ENCODE measurements at places on chromosomes 1 and 21.

DNA sequence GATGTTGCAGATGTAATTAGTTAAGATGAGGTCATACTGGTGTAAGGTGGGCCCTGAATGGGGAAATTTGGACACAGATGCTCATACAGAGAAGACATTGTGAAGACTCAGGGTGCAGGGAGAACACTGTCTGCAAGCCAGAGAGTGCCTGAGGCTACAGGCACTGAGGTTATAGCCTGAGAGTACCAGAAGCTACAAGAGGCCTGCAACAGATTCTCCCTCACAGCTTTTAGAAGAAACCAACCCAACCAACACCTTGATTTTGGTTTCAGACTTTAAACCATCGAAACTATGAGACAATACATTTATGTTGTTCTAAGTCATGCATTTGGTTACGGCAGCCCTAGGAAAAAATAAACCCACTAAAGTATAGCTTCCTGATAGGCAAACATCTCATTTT is 321.7 kb upstream of the USP25 start:
- DNase-seq = no peak

GRCh38 chr1:10161541-10162290 is 48.7 kb upstream of the KIF1B start:
- DNase-seq = peak; percentile 56

GRCh38 chr1:20575541-20576336 is 13.2 kb upstream of the CDA start:
- DNase-seq = no peak

DNA sequence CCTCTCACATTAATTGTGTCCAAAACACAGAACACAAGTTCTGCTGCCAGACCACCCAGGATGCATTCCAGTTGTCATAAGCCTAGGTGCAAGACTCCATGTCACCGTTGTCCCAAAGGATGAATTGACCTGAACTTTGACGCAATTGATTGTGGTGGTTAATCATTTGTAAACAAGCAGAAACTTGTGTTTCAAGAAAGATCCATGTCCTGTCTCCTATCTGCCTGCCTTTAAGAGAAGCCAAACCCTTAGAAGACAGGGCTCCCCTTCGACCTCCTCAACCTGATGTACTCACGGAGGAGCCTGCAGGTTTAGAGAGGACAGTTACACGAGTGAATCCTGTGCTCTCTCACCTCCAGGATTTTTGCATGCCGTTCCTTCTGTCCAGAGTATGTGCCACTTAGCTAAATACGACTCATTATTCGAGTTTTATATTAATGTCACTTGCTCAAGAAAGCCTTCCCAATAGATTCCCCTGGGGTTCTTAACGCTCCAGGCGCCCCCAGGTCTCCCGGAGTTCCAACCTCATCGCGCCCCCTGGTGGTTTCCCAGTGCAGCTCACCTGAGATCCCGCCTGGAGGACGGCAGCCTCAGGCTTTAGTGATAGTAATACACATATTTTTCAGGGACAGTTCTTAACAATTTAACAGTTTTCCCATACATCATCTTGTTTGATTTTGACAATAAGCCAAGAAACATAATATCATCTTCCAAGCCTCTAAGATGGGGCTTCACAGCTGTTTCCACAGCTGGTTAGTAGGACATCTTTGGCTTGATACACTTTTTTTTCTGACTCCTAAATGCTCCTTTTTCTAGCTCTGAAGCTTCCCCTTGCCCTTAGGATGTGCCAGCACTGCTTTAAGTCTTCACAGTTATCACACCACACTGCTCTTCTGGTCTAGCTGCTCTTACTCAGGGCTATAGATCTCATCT is 2.4 kb upstream of the C8B start:
- DNase-seq = no peak

- no peak for DNase-seq
Measured at GRCh38 chr1:35062518-35063196, 16.5 kb upstream of the ZMYM1 start.

- no peak for DNase-seq
Measured at GRCh38 chr1:22971161-22971560, 1.5 kb downstream of the LACTBL1 start.

- DNase-seq = no peak
Measured at GRCh38 chr1:33234131-33234530, 22.2 kb upstream of the ZNF362 start.

GRCh38 chr1:182430263-182431068 is 19.5 kb upstream of the RGSL1 start:
- DNase-seq = no peak

DNA sequence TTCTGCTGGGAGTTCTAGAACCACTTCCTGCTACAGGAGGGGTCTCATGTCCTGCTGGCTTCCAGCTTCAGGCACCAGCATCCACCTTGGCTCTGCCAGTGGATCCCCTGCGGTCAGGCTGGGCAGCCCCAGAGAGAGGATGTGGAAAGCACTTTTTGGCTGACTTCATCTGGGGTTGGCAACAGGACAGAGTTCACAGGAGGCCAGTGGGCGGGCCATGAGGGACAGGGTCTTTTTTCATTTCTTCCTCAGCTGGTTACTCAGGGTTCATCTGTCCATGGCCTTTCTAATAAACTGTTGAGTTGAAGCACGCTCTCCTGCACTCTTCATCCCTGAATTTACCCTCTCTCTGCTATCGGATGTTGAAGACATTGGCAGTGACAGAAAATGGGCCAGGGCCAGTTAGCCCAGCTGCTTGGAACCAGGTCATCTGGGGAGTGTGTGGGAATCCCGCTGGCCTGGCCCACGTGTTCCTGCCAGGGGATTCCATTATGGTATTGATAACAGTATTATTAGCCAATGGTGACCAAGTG is 45.2 kb downstream of the RPS6KA1 start:
- peak; percentile 28 for DNase-seq

- DNase-seq = no peak
Measured at GRCh38 chr1:66244429-66244828, 289.5 kb upstream of the SGIP1 start.

- no peak for DNase-seq
Measured at GRCh38 chr21:32795802-32796559, 24.4 kb upstream of the PAXBP1 start.

GRCh38 chr1:178528228-178528952 is 15.5 kb downstream of the TEX35 start:
- DNase-seq = no peak

- no peak for DNase-seq
Measured at GRCh38 chr1:76186554-76187170, 112.1 kb downstream of the ST6GALNAC3 start.

DNA sequence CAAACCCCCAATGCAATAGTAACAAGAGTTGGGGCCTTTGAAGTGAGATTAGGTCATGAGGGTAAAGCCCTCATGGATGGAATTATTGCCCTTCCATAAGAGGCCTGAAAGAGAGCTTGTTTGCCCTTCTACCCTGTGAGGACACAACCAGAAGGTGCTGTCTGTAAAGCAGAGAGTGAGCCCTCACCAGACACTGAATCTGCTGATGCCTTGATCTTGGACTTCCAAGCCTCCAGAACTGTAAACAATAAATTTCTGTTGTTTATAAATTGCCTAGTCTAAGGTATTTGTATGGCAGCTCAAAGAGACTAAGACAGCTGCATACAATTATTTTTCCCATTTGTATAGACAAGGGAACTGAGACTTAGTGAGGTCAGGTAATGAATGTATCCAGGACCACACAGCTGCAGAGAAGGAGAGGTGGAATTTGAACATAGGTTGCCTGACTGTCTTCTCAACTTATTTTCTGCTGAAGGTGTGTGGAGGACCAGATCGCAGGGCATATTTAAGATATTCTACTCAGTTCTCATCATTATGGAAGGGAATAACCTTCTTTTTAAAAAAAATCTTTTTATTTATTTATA is 18.7 kb downstream of the IL23R start:
- no peak for DNase-seq

DNA sequence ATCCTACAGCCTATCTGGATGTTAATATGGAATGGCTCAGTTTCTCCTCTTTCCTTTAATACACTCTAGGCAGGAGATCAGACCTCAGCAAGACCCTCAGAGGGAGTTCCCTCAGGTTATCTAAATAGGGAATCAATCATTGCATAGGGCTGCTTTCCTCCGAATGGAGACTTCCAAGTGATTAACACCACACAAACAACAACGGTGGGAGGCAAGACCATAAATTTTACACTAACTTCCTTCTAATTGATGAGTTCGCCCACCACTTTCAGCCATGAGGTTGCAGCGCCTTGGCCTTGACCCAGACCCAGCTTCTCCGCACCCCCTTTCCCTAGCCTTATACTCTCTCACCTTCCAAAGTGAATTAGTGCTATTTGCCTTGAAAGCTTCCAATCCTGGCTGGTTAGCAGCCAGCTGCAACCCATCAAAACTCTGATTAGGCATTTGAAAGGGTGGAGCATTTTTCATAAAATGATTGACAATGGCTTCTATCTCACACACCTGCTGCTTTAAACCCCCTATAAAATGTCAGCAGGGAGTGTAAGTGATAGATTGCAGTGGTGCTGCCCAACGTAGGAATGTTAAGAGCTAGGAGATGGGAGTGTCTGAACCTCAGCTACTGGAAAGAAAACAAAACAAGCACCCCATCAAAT is 534.9 kb upstream of the USP24 start:
- DNase-seq = no peak

DNA sequence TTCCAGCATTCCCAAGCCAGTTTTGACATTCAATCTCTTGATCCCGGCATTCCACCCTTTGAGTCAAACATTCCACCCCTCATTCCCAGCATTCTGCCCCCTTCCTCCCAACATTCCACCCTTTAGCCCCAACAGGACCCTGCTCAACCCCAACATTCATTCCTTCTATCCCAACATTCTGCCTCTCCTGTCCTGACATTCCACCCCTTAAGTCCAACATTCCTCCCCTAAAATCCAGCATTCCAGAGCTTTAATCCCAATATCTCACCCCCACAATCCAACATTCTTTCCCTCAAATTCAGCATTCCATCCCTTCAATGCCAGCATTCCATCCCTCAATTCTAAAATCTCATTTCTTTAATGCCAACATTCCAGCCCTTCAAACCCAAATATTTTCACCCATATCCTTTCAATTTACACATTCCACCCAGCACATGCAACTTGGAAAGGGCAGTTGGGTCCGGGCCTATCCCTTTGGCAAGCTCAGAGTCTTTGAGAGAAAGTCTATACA is 22.9 kb downstream of the DDX20 start:
- no peak for DNase-seq

Data from right hindlimb (tissue), 1 donor.